ENCODE measurements at places on chromosomes 4 and X.

DNA sequence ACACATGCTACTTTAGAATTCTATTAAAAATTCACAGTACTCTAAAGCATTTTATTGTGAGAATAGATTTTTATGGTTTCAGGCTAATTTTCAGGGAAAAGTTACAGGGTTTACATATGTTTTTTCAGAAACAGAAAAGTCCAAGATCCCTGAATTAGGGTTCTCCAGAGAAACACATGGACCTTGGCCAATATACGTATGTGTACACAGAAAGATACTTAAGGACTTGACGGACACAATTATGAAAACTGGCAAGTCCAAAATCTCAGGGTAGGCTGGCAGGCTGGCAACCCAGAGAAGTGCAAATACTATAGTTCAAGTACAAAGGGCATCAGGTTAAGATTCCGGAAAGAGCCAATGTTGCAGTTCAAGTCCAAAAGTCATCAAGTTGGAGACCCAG is 1897.8 kb upstream of the PCDH10 start:
- no peak for DNase-seq

GRCh38 chrX:44596277-44596676 is 53.6 kb upstream of the FUNDC1 start:
- no peak for DNase-seq

DNA sequence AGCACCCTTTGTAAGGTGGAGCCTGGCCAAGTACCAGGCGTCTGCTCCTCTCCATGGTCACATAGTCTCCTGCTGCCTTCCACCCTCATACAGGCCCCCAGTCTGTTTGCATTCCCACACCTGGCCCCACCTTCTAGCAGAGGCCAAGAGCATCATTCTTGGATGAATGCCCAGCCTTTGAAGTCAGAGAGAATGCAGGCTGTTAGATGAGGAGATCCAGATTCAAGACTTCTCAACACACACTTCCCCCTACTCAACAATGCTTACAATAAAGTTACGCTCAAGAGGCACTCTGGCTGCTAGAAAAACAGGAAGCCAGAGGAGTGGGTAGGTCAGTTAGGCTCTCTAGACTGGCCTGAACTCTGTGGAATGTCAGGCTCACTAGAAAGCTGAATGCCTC is 43.3 kb downstream of the SHROOM4 start:
- DNase-seq, result peak; percentile 61

DNA sequence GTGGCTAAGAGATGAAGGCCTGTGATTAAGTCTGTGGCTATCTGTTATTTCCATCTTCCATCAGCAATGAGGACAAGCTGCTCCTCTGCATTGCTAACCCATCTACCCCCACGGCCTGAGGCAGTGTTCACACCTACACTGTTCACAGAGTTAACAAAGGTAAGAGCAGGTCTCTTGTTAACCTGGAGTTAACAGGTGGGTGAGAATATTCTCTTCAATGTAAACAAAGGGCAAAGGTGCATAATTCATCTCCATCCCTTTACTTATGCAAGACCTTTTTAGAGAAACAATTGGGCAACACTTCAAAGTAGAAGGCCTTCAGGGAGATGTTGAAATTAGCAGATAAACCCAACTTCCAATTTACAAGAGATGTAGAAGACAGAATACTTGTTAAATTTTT is 2.8 kb downstream of the SLC35A2 start:
- DNase-seq, result no peak

GRCh38 chr4:14193601-14194000 is 566.1 kb upstream of the BOD1L1 start:
- DNase-seq, result no peak

GRCh38 chrX:39869846-39870601 is 227.7 kb downstream of the BCOR start:
- no peak for DNase-seq

GRCh38 chrX:102154218-102154860 is 1.4 kb downstream of the BEX5 start:
- peak; percentile 1 for DNase-seq

GRCh38 chr4:87632469-87632868 is 17.6 kb upstream of the DMP1 start:
- DNase-seq, result no peak

DNA sequence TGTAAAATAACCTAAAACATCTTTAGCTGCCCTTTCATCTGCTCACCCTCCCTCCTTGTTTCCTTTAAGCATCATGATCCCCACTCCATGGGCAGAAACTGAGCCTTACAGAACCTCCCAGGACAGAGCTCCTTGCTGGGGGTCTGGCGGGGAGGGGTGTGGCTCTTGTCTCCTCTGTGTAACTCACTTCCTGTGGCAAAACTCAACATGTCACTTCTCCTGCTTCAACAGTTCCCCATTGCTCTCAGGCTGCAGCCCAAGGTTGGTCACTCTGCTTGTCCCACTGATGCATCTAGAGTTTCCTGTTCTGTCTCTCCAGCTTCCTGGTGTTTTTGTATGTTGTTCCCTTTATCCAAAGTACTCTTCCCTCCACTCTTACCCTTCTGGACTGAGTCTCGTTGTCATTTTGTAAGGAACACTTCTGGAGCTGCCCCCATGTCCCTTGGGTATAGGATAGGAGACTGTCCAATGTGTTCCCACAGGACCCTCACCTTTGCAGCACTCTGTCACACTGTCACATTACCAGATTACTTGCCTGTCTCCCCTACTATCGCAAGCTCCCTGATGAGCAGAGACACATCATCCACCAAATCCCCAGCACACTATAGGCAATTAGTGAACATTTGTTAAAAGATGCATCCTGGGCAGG is 19.6 kb downstream of the TMEM31 start:
- DNase-seq, result no peak

DNA sequence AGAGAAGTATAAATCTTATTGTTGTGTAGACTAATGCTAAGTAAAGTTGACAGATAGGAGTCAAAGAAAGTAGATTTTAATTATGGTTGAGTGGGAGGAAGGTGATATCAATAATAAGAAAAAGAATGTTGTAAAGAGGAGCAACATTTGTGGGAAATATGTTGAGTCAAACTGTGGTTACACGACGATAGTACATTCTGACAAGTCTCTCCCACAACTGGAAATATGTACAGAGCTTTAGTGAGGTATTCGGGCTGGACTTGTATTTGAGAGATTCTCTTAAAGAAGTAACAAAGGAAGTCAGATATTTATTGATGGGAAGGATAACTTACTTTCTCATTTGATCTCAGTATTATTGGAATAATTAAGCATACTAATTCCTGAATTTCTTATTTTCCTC is 525.3 kb upstream of the MAGEB2 start:
- no peak for DNase-seq

DNA sequence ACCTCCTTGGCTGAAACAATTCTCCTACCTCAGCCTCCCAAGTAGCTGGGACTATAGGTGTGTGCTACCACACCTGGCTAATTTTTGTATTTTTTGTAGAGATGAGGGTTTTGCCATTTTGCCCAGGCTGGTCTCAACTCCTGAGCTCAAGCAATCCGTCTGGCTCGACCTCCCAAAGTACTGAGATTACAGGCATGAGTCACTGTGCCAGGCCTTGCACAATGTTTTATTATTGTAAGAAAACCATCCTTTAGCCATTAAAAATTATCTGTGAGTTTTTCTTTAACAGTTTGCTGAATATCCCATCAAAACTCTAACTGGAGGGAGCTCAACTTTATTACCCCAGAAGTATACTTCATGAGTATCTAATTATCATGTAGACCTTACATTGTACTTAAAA is 900.3 kb downstream of the PCDH7 start:
- DNase-seq, result no peak

GRCh38 chr4:105102016-105102415 is 44.7 kb upstream of the TET2 start:
- no peak for DNase-seq

GRCh38 chrX:148474030-148474429 is 26.4 kb upstream of the AFF2 start:
- DNase-seq, result no peak

DNA sequence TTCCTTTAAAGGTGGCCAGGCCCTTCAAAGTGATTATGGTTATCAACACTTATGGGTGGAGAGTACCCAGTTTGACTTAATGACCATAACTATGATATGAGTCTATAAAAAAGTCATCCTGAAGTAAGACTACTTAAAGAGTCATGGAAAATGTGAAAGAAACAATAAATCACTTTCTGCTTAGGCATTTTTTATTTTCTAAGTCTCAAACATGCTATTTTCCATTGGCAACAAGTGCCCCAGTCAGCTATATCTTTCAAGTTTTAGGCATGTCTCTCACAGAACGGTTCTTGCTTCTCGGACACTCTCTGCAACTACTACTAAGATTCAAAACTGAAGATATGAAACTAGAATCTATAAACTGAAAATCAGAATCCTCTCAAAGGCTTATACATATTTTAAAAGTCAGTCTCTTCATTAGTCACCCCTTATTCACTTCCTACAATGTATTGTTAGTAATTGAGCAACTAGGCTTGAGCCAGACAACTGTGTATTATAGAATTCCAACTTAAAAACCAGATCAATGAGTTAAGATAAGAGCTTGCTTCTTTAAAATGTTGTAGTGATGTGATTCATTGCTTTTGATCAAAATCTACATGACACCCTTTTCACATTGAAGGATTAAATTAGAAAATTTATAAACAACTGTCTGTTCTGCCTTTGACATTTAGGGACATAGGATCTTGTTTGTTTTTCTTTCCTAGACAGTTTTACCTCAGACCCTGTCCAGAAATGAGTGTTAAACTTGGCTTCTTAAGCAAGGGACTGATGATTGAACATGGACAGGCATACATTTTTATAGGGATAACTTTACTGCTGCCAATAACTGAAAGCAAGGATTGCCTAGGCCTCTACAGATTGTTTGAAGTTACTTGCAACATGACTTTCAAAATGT is 2.9 kb downstream of the ANTXR2 start:
- DNase-seq, result peak; percentile 13

GRCh38 chr4:48943387-48943786 is 36.8 kb upstream of the OCIAD2 start:
- no peak for DNase-seq

DNA sequence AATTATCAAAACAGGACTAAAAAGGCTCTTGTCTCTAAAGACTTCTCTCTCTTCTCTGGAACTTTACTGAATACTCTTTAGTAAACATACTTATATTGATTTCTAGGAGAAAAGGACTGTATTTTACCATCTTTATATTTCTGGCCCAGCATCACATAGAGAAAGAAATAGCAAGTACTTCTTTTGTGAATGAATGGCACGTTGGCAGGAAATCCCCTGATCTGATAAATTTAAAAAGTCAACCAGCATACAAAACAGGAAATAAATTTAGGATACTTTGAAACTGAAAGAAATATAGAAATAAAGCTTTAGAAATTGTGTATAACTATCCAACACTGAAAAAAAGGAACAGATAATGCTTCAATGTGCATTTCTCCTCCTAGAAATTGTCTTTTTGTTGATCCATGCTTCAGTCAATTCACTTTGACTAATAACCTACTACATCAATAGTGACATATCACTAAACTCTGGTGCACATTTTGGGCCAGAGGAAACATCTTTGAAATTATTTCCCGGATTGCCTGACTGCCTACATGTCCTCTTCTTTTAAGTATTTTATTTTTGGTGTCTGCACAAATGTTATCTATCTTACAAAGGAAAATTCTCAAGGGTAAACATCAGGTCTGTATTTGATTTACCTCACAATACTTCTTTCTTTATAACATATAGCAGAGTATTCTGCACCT is 183.5 kb upstream of the FSTL5 start:
- no peak for DNase-seq

DNA sequence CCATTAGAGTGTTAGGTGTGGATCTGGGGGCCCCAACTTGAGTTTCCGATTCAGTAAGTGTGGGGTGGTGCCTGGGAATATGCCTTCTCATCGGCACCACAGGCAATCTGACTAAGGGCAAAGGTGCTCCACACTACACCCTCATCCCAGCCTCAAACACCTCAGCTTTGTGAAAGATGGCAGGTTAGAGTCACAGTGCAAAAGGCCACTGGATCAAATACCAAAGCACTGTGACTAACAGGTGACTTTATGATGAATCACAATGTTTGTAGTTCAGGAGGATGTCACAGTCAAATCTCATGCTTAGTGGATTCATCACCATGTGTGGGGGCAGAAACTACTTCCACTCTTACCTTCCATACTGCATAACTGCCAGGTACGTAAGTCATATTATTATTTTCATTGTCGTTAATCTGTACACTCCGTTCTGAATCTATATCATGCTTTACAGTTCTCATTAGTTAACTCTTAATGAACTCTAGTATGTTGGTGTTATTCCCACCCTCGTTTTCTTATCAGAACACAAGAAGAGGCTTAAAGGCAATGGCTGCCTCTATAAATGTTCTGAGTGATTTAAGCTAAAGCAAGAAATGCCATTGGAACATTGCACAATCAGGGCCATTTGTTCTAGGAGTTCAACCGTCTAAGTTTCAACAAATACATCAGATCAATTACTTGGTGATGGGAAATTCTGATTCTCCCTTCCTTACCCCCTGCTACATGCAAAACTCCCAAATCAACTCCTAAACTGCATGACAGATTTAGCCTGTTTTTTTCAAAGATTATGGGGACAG is 50.2 kb downstream of the PRKG2 start:
- no peak for DNase-seq

- no peak for DNase-seq
Measured at GRCh38 chrX:9861711-9862110, 75.5 kb downstream of the SHROOM2 start.

GRCh38 chrX:14354521-14354920 is 174.8 kb upstream of the GLRA2 start:
- no peak for DNase-seq

DNA sequence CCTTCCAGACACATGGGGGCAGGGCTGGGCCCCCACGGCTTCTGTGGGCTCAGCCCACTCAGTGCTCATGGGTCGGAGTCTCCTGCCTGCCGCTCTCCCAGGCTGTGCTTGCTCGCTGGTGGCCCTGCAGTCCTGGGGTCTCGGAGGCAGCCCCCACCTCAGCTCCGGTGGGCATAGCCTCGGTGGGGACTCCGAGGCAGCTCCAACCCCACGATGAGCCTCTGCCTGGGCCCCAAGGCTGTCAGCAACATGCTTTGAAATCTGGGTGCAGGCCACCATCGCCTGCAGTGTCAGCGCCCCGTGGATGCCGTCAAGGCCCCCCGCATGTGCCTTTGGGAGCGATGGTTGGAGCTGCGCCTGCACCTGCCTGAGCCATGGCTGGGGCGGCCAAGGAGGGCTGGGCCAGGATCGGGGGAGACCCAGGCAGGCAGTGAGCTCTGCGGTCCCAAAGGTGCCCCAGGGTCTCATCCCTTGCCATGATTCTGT is 30.2 kb upstream of the SPON2 start:
- DNase-seq, result no peak

- DNase-seq, result peak; percentile 66
Measured at GRCh38 chrX:9647431-9647830, 118.2 kb downstream of the GPR143 start.

DNA sequence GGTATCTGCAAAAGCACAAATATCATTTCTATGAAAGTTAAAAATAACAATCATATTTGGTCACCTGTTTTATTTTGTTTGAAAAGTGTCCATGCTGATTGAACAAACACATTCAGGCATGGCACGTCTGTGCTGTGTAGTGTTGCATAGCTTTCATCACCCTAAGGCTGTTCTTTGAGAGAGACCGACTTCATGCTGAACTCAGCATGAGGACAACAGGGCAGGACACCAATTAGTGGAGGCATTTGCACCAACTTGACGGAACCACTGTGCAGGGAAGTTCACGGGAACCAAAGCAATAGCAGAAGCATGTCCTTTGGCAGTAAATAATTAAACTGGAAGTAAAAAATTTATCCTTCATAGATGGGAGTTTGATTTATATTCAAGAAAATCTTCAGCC is 158.4 kb upstream of the SLC7A11 start:
- DNase-seq, result peak; percentile 16

GRCh38 chrX:13742397-13743176 is 8.0 kb downstream of the OFD1 start:
- no peak for DNase-seq

- no peak for DNase-seq
Measured at GRCh38 chr4:178556796-178557195, 1114.6 kb upstream of the AGA start.

- DNase-seq, result no peak
Measured at GRCh38 chr4:53520116-53520515, 71.2 kb downstream of the LNX1 start.
